SJCRH30 (cell line): ENCODE measurements at places on chromosomes 12 and 14. TPM values are rescaled to one million over a fixed set of nuclear protein-coding genes. Genes with fewer than 3 reads are reported as not detected.

DNA sequence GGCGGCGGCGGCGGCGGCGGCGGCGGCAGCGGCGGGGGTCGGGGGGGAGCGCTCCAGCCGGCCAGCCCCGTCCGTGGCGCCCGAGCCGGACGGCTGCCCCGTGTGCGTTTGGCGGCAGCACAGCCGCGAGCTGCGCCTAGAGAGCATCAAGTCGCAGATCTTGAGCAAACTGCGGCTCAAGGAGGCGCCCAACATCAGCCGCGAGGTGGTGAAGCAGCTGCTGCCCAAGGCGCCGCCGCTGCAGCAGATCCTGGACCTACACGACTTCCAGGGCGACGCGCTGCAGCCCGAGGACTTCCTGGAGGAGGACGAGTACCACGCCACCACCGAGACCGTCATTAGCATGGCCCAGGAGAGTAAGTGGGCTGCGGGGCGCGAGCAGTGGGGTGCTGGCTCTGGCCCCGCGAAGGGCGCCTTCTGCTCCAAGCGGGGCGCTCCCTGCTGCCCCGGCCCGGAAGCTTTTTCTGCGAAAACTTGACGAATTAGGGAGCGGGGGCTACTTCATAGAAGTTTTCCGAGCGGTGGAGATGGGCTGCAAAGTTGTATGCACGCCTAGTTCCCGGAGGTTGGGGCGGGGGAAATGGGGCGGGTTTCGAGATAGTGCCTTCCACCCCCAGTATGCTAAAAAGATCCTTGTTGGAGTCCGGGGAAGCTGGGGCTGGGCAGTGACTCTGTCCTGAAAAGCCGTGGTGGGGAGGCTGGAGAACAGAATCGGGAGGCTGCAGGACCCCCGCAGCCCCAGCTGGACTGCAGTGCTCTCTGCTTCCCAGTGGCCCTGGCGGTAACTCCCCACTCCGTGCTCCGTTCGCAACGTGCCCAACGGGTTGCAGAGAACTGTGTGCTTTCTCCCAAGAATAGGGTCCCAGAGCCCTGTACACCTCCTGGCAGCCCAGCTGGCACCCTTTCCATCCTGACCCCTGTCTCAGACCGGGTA lies 751 bp downstream of the GDF11 start:
- DNase-seq, result peak; percentile 65
- 0 out of 2 replicates have a peak, but pooled peaks cover 3% of the 10 kb centered on the region for H3K36me3 ChIP-seq
- H3K27ac ChIP-seq, result no peak overlapping the region; the same call in 1 of the 2 replicates
- no peaks in the 10 kb centered on the region for H3K27me3 ChIP-seq
- H3K4me1 ChIP-seq, result peaks cover 7% of the 10 kb centered on the region

GRCh38 chr14:52856139-52856538 lies 64.7 kb upstream of the GNPNAT1 start:
- no peak for DNase-seq
- no peak overlapping the region for H3K4me3 ChIP-seq
- H3K36me3 ChIP-seq, result peaks cover 38% of the 10 kb centered on the region
- no peaks in the 10 kb centered on the region for H3K4me1 ChIP-seq
- H3K27me3 ChIP-seq, result no peaks in the 10 kb centered on the region

- no peak overlapping the region for H3K4me3 ChIP-seq
- no peak overlapping the region for H3K27ac ChIP-seq
- no peak for DNase-seq
- no peaks in the 10 kb centered on the region for H3K27me3 ChIP-seq
Observed at GRCh38 chr14:70803321-70804310, 5.7 kb downstream of the MAP3K9 start.

- DNase-seq, result no peak
- H3K27ac ChIP-seq, result no peak overlapping the region
- no peaks in the 10 kb centered on the region for H3K27me3 ChIP-seq
- H3K36me3 ChIP-seq, result 0 out of 2 replicates have a peak, but pooled peaks cover 3% of the 10 kb centered on the region
- H3K4me3 ChIP-seq, result no peak overlapping the region
Observed at GRCh38 chr14:50670196-50670865, 2.2 kb upstream of the SAV1 start.

DNA sequence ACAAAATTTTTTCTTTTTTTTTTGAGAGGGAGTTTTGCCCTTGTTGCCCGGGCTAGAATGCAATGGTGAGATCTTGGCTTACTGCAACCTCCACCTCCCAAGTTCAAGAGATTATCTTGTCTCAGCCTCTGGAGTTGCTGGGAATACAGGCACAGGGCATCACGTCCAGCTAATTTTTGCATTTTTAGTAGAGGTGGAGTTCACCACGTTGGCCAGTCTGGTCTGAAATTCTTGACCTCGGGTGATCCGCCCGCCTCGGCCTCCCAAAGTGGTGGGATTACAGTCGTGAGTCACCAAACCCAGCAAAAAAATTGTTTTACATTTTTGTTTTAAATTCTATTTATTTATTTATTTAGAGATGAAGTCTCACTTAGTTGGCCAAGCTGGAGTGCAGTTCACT lies 4.7 kb upstream of the SLC2A14 start:
- no peaks in the 10 kb centered on the region for H3K4me1 ChIP-seq
- no peak overlapping the region for H3K4me3 ChIP-seq
- no peaks in the 10 kb centered on the region for H3K27me3 ChIP-seq
- DNase-seq, result no peak
- no peaks in the 10 kb centered on the region for H3K36me3 ChIP-seq

Gene MRPL51
- 200 and 208 TPM in 2 replicates for total RNA-seq
